ENCODE measurements at places on chromosomes 2 and 18. TPM values are rescaled to one million over a fixed set of nuclear protein-coding genes. Genes with fewer than 3 reads are reported as not detected.

The CIAO1 gene
- 74.3 TPM for total RNA-seq

The RMND5A gene
- total RNA-seq, result 23.2 TPM

The TTC27 gene
- 14.6 TPM for total RNA-seq

The ASAP2 gene
- total RNA-seq, result 30.9 TPM

The IL1A gene
- total RNA-seq, result 3.5 TPM

The HOXD9 gene
- 0.80 TPM for total RNA-seq

The ZC3H6 gene
- total RNA-seq, result 9.6 TPM

The SEH1L gene
- 27.9 TPM for total RNA-seq

The ADAM23 gene
- total RNA-seq, result 1.7 TPM

Measured in lung (tissue), 17 donors.